ENCODE measurements at places on chromosomes 7 and 10. TPM values are rescaled to one million over a fixed set of nuclear protein-coding genes. Genes with fewer than 3 reads are reported as not detected.
A peak's percentile ranks its signal among the peaks of the same experiment; 100 is the strongest.

The SEMA3D gene
- 14.4 TPM for polyA plus RNA-seq

The GARS1 gene
- 50.9 TPM for polyA plus RNA-seq

DNA sequence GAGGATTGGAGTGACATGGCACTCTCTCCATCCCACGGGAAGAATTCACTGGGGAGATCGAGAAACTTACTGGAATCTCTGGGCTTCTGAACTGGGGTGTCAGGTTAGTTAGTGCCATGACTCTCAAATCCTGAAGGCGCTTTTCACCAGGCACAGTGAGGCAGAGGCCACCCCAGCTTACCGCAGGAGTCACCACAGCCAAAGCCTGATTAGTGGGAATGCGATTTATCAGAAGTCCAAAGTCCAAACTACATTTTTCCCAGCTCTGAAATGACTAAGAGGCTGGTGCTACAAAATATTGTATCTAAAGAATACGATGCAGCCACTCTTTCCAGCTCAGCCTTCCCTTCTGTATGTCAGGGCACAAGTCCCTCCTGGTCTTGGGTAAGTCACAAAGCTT is 334.8 kb upstream of the SHH start:
- DNase-seq, result peak; percentile 77

The CNTNAP2 gene
- polyA plus RNA-seq, result 12.9 TPM
